NCI-H1930 (cell line): ENCODE measurements at places on chromosomes 12 and 14.

DNA sequence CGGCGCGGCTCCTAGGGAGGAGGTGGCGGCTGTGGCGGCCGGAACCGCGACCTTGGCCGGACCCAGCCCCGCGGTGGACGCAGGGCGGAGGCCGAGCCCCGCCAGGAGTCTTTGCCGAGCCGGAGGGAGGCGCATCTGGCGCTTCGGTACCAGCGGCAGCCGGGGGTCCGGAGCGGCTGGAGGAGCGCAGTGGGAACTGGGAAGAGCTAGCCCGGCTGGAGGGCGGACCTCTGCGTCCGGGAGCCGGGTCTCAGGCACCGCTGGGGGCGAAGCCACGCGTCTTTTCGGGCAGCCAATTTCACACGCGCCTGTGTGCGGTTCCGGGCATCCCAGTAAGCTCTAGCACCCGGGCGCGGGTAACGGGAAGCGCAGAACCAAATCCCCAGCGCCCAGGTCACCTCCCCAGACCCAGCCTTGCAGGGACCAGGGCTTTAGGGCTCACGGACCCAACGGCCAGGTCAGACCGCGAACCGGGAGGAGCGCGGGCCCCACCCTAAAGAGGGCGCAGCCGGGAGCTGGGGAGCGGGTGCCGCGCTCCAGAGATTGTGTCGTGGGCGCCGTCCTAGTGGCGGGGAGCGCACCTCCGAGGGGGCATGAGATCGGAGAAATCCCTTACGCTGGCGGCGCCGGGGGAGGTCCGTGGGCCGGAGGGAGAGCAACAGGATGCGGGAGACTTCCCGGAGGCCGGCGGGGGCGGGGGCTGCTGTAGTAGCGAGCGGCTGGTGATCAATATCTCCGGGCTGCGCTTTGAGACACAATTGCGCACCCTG, 89.4 kb downstream of the GALNT8 start:
- DNase-seq, result peak; percentile 63

DNA sequence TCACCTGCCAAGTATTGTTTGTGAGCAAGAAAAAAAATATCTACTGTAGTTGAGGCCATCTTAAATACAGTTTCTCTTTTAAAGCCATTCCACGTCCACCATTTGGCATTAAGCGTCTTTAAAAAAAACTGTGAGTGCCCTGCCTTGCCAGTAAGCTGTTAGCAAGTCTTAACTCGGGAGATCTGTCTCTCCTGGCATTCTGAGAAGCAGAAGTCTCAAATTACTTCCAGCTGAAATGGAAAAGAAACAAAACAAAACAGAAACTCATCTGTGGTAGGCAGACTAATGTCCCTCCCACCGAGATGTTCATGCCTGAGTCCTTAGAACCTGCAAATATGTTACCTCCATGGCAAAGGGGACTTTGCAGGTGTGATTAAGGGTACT, 126.2 kb downstream of the CRADD start:
- DNase-seq, result no peak

GRCh38 chr12:52949413-52950331, 754 bp downstream of the KRT18 start:
- DNase-seq, result no peak

DNA sequence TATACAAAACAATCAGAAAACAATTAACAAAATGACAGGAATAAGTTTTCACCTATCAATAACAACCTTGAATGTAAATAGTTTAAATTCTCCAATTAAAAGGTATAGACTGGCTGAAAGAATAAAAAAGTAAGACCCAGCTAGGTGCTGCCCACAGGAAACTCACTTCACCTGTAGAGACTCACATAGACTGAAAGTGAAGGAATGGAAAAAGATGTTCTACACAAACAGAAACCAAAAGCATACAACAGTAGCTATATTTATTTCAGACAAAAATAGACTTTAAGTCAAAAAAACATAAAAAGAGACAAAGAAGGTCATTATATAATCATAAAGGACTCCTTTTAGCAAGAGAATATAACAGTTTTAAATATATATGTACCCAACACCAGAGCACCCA, 152.4 kb upstream of the PWP1 start:
- no peak for DNase-seq

GRCh38 chr12:89537389-89537788, 11.5 kb upstream of the POC1B start:
- DNase-seq, result no peak

- no peak for DNase-seq
Observed at GRCh38 chr12:80777587-80777986, 60.9 kb downstream of the MYF5 start.

DNA sequence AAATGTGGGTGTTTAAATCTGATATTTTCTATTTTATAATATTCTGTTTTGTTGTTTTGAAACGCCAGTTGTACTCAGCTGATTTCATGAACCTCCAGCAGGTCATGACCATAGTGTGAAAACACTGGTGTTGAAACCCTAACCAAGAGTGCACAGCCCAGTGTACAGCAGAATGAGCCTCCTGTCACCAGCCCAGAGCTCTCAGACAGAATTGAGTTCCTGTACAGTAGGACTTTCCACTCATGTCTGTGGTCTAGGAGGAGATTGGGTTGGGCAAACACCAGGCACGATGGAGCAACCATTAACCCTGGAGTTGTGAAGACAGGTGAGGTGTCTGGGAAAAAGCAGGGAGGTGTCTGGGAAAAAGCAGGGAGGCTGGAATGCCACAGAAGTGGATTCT, 908.8 kb downstream of the VRK1 start:
- DNase-seq, result no peak

DNA sequence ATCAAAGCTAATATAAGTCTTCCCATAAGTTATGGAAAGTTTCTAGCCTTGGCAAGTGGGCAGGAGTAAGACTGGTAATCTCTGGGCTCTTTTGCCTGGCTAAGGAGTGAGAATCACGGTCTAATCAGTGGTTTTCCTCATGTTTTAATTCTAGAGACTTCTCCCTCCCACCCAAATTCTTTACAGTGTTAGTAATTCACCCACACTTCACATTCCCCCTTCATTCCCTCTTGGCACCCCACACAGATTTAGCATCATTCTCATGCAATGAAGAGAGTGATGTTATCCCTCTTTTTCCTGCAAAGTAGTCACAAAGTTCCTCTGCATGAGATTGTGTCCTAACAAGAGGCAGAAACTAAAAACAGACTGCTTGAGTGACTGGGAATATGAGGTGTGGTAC, 28.6 kb upstream of the CACNA2D4 start:
- DNase-seq, result no peak
